ENCODE measurements at places on chromosomes 7 and 10.

DNA sequence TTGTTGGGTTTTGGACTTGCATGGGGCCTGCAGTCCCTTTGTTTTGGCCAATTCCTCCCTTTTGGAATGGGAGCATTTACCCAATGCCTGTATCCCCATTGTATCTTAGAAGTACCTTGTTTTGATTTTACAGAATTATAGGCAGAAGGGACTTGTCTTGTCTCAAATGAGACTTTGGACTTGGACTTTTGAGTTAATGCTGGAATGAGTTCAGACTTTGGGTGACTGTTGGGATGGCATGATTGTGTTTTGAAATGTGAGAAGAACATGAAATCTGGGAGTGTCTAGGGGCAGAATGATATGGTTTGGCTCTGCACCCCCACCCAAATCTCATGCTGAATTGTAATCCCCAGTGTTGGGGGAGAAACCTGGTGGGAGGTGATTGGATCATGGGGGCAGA, 76.8 kb upstream of the MKI67 start:
- DNase-seq, result no peak

DNA sequence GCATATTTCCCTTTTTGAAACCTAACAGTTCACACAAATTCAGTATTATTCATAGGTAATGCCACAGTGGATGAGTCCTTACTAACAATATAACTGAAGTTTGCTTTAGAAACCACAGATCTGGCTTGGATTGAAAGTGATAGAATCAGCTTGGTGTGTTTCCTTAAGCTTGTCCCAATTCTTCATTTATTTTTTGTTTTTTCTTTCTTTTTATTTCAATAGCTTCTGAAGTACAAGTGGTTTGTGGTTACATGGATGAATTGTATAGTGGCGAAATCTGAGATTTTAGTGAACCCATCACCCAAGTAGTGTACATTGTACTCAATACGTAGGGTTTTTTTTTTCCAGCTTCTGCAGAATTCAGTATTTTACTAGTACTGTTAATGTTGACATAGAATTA, 518.2 kb upstream of the SEMA3D start:
- DNase-seq, result no peak

- DNase-seq, result no peak
These were observed 125.7 kb downstream of the ARHGAP22 start for GRCh38 chr10:48478980-48479811.

GRCh38 chr10:110387983-110388686, 83.4 kb upstream of the SMNDC1 start:
- DNase-seq, result no peak

- no peak for DNase-seq
These were observed 32.2 kb downstream of the MRPS33 start for GRCh38 chr7:140982508-140982907.

- no peak for DNase-seq
These were observed 6.8 kb upstream of the AEBP1 start for GRCh38 chr7:44097064-44097932.

DNA sequence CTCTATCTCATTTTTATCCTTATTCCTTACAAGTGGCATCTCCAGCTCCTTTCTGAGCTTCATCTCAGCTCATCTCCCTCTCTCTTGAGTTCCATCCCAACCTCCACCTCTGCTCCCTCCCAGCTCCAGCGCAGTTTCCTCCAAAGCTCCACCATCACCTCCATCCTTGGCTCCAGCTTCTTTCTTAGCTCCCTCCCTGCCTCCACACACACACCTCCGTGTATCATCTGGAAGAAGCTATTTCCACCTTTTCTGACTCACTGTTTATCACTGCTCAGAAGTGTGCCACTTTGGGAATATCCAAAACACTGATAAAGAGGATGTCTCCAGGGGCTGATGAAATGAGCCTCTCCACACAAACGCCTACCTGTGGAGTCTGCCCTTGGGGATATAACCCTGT, 481.4 kb downstream of the PTPRN2 start:
- no peak for DNase-seq

GRCh38 chr10:46787321-46787615, 124.0 kb upstream of the PTPN20 start:
- peak; percentile 28 for DNase-seq

DNA sequence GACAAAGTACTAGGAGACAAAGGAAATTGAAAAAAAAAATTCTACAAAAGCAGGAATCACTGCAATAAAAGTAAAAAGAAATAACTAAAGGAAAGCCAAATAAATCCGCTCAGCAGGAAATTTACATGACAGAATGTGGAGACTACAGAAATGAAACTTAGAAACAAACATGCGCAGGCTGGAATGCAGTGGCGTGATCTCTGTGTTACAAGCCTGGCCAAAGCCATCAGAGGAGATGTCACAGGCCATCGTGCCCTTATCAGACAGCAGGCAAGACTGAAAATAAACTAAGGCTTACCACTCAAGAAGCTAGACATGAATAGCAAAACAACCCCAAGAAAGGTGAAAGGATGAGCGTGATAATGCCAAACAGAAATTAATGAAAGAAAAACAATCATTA, 6.3 kb upstream of the CAMK2B start:
- no peak for DNase-seq

DNA sequence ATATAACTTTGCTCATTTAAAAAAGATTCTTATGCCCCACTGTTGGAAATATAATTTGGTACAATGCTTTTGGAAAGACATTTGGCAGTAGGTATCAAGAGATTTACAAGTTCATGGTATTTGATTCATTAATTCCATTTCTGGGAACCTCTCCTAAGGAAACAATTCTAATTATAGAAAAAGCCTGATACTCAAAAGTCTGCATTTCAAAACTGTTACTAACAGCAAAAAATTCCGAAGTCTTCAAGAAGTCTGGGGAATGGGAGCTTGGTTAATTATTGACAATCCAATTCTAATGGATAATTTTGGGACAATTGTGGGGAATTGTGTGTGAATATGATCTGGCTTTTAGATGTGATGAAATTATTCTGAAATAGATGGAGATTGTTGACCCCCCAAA, 59.6 kb downstream of the HDAC9 start:
- DNase-seq, result no peak

DNA sequence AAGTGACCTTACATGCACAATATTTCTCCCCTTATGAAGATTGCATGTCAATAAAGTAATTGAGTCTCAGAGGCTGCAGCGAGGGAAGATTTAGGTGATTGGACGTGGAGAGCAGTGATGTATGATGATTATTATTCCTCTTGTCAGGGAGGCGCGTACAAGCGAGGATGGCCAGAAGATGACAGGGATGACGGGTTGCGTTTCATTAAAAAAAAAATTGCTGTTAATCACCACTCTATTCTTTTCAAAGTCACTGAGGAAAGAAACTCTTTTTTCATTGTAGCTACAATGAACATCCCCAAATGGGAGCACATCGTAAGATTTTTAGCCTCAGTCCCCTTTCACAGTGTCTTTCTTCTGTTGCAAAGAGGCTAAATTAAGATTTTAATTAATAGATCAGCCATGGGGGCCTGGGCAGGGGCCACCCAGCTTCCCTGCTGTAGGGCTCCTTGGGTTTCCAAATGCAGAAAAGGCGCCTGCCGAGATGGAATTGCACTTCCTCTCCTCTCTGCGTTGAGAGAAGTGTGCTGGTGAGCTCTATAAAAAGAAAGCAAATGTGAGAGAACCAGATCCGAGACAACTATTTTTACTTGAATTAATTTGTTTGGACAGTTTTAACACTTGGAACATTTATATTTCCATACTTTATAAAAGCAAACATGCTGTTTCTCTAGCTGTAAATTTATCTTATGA, 998.1 kb downstream of the LRMDA start:
- DNase-seq, result no peak

DNA sequence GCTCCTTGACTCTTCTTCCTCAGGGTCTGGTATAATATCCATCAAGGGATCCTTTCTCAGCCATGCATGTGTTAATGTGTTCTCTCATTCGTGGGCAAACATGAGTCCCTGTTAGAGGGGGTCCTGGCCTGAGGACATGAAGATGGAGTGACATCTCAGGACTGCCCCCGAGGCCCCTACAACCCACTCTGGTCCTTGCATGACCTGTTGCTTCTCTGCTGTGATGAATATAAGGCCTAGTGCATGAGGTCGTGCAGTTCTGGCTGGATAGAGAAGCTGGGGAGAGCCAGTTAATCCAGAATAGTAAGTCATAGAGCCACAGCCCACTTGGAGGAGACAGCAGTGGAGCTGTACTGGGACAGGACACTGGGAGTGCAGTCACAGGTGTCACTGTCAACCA, 4.6 kb upstream of the VWC2 start:
- no peak for DNase-seq

DNA sequence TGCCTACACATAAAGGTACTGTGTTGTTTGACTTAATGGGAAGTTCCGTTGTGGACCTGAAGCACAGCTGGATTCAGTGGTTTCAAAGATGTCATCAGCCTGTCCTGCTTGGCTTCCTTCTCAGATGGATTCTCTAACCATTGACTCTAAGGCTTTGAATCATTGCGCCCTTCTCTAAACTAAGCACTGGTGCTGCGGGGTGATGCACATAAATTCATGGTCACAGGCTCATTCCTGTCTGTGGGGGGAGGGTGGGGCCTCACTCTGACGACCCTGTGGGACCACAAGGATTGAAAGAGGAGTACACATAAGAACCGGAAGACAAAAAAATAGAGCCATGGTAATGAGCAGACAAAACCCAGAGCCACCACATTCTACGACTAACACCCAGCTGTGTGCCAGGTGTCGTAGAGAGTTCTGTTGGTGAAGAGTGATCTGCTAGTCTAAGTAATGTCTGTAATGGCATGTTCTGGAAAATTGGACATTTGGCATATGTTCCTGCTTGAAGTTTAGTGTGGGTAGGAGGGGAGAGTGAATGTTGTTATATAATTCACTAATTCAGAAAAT, 97.3 kb upstream of the YAE1 start:
- no peak for DNase-seq

DNA sequence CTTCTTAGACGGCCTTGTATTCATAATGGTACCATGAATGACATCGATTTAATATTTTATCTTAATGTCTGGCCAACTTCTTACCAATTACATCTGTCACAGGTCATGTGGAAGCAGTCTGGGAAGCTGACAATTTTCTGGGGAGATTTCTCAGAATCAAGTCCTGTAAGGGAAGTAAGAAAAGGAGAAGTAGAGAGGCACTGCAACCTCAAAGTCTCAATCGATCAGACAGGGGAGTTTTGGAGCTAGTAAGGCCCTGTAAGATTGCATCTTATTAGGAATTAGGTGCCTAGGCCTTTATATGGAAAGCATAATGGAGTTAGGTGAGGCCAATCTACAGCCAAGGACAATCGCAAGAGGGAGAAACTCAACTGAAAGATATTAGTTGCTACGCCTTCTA, 694.6 kb upstream of the SORCS1 start:
- DNase-seq, result no peak

DNA sequence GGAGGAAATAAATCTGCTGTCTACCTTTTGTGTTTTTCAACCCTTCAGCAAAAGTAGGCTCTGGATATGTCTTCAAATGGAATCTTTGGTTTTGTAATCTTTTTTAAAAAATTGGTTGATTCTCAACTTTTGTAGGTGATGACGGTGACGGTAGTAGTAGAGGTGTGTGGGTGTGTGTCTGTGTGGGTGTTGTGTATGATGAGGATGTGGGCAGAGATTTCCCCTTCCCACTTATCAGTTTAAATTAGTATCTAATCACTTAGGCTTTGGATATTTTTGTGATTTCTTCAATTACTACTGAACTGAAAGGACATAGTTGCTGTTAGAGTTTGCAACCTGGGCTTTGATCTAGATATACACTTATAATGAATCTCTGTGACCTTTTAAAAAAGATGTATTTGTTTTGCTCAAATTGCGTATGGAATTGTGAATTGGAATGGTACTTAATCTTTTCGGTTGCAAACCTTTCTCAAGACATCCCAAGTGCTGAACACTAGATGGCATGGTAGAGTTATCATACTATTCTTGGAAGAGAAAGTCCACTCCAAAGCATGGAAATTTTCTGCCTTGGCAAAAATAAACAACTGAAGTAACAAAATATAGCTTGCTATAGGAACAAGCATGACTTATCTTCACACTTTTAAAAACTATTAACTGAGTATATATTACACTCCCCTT, 51.9 kb upstream of the A1CF start:
- DNase-seq, result no peak

DNA sequence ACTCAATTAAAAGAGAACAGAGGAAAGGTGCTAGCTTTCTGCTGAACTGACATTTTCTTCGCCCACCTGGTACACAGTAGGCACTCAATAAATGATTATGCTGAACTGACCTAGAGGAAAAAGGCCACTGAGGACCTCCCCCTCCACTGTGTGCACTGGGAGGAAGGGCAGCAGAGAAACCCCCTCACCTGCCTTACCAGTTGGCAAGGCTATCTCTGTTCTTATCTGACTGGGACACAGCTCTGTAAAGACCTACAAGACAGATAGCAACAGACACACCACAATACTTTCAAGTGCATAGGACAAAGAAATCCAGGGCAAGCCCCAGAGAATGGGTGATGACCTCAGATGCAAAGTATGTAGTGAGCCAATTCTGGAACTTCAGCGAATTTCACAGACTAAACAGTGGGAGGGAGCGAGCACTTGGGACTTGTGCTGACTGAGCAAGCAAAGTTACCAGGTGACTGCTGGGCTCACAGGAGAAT, 30.4 kb downstream of the PDLIM1 start:
- DNase-seq, result peak; percentile 70

DNA sequence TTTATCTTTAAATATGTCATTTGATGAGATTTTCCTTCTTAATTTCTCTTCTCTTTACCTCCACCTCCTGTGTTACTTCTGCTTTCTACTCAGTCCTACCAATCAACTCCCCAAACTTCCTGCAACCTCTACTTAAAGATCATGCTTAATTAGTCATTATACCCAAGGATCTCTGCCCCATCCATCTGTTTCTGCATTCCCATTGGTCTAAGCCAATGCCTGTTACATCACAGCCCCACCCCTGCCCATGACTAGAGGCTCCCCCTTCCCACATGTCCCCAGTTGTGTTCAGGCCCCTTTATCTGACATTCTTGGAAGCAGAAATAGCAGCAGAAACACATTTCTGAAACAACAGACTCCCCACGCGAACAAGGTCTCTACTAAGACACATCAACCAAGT, 319.1 kb upstream of the NFE2L3 start:
- DNase-seq, result no peak

DNA sequence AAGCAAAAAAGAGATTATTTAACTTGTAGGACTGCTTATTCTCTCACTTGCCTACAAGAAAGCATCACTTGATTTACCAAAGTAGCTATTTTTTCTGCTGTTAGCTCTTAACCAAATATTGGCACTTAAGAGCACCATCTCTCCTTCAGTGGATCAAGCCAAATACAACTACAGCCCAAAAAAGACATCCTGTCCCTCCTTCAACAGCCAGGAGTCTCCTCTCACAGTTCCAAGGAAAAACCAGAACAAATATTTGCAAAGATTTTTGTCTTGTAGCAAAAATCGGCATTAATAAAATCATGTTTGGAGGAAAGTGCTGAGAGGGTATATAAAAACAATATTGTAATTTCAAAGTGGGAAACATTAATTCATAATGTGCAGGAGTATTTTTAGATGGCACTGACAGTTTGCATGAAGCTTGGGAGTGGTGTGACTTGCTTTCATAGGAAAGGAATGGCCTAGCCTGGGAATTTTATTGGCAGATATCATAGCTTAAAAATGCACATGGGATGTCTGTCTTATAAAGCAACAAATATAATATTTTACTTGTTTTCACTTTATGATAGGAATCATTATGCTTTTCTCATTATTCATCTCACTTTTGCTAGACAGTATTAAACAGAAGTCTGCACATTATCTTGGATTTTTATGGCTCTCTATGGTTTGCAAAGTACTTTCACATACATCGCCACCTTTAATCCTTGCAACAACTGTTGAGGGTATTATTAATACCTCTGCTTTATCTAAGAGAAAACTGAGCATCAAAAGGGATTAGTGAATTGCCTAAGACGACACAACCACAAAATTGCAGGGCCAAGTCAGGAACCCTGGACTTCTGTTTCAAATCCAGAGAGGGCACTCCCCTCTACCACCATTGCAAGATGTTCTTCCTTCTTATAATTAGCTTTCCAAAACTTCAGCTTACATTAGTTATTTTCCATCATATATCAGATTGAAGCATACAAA, 103.5 kb downstream of the AGMO start:
- DNase-seq, result no peak
